AG10803 (cell line): ENCODE measurements at places on chromosomes 2 and 18.
A peak's percentile ranks its signal among the peaks of the same experiment; 100 is the strongest.

DNA sequence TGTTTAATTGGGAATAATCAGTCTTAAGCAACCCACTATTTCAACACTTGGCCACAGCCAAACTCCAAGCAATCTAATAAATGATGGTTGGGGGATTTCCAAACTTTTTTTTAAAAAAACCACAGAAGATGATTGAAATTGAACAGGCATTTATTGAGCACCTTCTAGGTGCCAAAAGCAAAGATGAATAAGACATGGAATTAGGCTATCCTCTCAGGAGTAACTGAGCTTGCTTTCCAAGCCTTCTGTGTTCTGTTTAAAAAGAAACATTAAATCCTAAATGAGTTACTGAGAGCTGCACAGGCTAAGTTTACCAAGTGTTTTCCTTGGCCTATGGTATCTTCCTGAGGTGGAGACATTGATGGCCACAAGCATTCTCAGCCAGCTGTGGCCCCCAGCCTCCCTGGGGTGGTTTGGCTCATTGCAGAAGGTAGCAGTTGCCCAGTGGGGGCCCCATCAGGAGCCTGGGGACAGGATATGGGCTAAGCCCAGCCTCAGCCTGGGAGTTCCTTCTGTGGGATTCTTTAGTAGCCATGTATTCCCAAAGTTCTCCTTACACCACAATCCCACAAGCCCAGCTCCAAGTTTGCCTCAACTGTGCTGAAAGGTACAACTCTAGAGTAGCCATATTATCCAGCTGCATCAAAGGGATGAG lies 174.3 kb downstream of the C1D start:
- peak; percentile 66 for DNase-seq

DNA sequence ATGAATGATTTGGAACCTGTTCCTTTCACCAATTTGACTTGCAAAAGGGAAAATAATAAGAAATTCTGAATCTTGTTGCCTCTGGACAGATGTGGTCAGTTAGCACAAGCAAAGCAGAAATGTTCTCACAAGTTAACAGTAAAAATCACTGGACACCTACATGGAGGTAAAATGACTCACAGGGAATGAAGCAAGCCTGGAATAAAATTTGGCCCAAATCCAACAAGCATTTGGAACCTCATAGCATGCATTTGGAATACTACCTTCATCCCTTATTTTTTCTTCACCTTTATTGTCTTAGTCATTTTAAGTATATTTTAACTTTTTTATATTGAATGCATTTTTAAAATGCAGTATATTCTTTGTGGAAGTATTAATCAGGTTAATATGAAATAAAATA lies 602.9 kb downstream of the ARHGAP15 start:
- no peak for DNase-seq

DNA sequence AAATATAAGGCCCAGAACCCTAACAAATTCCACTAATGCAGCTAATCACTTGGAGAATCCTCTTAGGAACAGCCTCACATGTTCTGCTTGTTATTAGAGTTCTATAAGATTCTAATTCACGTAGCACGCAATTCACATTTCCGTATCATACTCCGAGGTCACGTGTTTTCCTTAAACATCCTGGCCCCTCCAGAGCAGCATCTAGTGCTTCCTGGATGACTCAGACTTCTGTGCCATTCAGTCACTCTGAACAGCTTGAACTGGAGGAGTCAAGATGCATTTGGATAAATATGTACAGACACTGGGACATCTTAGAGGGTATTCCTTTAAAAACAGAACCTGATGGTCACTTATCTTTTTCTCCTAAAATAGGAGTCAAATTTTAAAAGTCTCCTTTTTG lies 156.5 kb downstream of the MYO5B start:
- DNase-seq: no peak

- peak; percentile 75 for DNase-seq
These were observed 30.4 kb downstream of the FBLN7 start for GRCh38 chr2:112168422-112169124.

DNA sequence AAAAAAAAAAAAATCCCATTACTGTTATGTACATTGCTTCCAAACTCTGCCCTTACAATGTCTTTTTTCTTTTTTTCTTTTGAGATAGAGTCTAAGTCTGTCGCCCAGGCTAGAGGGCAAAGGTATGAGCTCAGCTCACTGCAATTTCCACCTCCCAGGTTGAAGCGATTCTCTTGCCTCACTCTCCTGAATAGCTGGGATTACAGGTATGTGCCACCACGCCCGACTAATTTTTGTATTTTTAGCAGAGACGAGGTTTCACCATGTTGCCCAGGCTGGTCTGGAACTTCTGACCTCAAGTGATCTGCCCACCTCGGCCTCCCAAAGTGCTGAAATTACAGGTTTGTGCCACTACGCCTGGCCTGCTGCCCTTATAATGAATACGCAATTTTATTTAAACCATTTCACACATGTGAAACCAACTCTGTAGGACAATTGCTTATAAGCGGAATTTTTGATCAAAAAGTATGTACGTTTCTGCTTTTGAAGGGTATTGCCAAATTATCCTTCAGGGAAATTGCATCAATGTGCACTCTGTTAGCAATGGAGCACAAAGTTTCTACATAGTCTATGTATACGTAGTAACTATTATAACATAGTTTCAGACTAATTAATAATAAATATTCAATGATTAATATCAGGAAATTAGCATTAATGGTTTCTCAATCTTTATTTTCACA lies 55.7 kb upstream of the ACTR3 start:
- DNase-seq: no peak

GRCh38 chr18:10752382-10752781 lies 226.6 kb downstream of the NAPG start:
- DNase-seq: peak; percentile 7

- DNase-seq: peak; percentile 26
These were observed 49.5 kb downstream of the ATIC start for GRCh38 chr2:215361211-215361875.

DNA sequence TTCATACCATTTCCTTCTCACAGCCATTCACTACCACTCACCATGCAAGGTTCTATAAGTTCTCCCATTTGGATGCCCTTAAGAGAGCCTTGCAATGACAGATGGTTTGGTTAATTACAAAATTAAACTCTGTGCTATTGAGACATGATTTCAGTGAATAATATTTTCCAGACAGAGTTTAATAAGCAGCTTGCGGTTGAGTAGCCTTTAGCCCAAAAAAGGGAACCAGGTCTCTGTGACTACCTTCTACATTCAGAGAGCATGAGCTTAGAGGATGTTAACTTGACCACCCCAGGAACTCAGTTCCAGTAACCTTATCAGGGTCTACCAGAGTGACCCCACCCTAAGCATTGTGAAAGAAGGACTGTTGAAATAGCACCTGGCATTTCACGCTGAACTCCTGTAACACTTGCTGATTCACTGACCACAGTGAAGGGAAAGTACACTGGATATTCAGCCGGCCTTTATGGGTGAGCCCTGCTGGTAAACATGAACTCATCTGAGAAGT lies 1173.1 kb upstream of the ZEB2 start:
- peak; percentile 65 for DNase-seq

DNA sequence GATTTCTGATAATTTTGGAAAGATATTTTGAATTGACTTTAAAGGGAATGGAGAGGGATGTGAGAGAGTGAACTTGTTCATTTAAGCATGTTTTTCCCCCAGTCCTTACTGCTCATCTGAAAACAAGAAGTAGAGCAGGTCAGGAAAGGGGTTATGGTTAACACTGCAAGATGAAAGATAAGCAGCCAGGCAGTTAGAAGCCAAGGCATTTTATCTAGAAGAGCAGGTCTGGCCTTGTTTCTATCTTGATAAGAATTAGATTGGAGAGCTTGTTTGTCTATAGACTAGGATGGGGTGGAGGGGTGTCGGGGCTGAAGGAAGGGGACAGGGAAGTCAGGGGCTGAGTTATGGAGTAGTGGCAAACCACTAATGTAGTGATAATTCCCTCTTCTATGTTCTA lies 171.6 kb downstream of the IKZF2 start:
- no peak for DNase-seq

DNA sequence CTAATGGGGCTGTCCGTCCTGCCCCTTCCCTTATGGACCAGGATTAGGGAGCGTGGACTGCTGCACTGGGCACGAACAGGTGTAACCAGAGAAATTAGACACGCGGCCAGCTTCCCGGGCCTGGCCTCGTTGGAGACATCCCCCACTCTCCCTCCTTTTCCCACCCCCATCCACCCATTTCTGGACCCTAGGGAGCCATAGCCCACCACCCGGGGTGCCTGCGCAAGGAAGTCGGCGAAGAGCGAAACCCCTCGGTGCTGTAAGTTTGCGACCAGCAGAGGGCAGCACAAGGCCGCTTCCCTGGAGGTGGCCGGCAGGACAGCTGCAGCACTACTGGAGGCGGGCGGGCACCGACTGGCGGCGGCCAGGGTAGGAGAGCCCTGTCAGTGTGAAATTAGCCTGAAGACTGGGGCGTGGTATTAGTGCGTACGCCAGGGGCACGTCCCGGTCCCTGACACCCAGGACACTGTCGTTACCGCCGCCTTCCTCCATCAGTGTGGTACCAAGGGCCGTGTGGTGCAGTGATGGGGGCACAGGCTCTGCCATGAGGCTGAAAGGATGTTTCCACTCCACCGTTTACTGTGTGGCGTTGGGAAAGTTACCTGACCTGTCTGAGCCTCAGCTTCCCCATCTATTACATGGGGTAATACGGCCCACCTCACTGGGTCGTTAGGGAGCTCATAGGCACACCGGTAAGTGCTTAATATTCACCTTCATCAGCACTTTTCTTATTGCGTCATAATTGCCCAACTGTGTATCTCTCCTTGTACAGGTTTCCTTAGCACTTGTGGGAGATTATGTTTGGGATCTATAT lies 36.0 kb upstream of the CD207 start:
- peak; percentile 67 for DNase-seq

- no peak for DNase-seq
These were observed 45.4 kb downstream of the ST8SIA5 start for GRCh38 chr18:46711444-46711863.

- DNase-seq: no peak
These were observed 334.6 kb upstream of the LRATD1 start for GRCh38 chr2:14297906-14298305.

- DNase-seq: no peak
These were observed 77.0 kb upstream of the TMEM200C start for GRCh38 chr18:5972298-5972697.

- DNase-seq: peak; percentile 61
These were observed 110.9 kb downstream of the STK39 start for GRCh38 chr2:168136392-168136977.

DNA sequence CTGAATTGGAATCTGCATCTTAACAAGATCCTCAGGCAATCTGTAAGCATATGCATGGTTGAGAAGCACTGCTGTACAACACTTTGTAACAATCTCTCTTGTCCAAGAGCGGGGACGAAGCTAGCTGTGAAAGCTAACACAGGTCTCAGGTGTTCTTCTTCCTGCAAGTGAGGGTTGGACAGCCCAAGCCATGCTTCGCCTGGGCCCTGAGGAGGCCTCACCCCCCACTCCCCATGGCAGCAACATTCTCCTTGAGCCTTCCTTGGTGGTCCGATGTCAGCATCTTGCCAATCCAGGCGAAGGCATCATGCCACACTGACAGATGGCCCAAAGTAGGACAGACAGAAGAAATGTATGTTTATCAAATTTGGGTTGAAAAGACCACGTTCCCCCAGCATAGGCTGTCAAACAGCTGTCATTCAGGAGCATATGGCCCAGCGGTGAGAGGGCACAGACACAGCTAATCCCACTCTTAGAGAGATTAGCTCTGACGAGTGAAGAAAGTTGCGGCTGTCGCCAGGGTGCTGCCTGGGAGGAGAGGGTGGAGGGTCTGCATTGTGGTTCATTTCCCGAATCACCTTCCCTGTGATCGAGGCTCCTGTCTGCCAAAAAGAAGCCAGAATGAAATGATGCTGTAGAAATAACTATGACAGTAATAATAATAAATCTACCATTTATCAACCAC lies 344.7 kb downstream of the MYCN start:
- DNase-seq: no peak

DNA sequence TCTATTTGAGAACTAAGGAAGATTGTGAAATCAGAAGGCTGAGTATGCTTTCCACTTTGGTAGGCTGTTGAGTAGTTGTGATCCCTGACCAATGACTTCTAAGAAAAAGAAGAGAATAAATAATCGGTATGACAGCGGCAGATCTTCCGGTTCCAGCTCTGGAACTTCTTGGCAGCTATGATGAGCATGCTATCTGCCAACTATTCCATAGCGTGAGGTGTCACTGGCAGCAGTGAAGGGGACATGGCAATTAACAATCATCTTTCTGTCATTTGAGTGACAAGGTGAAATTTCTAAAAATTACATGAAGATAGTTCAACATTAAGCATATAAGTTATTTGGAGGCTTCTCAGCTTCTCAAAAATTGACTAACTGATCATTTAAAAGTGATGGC lies 140.1 kb upstream of the NETO1 start:
- no peak for DNase-seq

- DNase-seq: no peak
These were observed 91.5 kb downstream of the ARHGEF33 start for GRCh38 chr2:38981003-38981669.

- DNase-seq: peak; percentile 77
These were observed 138.0 kb upstream of the LYPD6 start for GRCh38 chr2:149192427-149192826.

- peak; percentile 37 for DNase-seq
These were observed 448.7 kb upstream of the NETO1 start for GRCh38 chr18:73316513-73316912.

- DNase-seq: no peak
These were observed 176.3 kb upstream of the DSEL start for GRCh38 chr18:67692811-67693210.

GRCh38 chr2:67922080-67922785 lies 140.6 kb downstream of the C1D start:
- DNase-seq: no peak

DNA sequence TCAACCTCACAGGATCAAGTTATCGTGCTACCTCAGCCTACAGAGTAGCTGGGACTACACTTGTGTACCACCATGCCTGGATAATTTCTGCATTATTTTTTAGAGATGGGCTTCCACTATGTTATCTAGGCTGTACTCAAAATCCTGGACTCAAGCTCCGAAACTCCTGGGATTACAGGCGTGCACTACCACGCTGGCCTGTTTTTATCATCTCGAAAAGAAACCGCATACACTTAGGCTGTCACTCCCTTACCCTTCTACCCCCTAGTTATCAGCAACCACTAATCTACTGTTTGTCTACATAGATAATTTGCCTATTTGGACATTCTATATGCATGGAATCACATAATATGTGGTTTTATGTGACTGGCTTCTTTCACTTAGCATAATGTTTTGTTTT lies 8.5 kb upstream of the PUM2 start:
- no peak for DNase-seq

DNA sequence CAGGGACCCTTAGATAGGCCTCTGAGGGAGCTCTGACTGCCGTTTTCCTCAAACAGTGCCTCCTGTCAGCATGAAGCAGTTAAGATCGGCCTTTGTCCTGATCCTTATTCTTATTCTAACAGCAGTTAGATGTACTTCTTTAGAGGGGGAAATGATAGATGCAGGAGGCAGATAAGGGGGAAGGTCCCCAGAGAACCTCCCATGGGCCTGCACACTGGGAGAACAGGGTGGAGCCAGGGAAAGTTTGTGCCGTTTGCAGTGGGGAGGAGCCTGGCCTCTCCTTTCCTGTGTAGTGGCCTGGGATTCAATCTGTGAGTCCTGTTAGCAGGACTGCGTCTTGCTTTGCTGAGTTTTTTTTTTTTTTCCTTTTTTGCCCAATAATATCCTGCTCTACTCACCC lies 7.9 kb upstream of the INPP4A start:
- no peak for DNase-seq
